PC-3 (cell line): ENCODE measurements at places on chromosomes 7 and 10. TPM values are rescaled to one million over a fixed set of nuclear protein-coding genes. Genes with fewer than 3 reads are reported as not detected.
A peak's percentile ranks its signal among the peaks of the same experiment; 100 is the strongest.

The HOXA6 gene
- total RNA-seq: 6.9 and 8.3 TPM in 2 replicates

DNA sequence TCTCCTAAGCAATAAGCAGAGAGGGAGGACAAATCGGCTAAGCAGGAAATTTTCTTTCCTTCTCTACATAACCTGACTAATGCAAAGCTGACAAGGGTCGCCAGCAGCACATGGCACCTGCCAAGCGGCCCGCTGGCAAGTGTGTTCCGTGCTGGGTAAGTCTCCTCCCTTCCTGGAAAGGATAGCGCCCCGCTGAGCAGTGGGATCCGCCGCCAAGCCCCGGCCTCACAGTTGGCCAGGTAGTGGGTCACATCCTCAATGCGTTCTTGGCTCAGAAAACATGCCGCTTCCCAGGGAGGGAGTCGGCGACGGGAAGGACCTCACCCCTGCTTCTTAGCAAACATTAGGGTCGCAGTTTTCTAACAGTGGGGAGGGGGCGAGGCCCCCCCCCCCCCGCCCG is 488.9 kb upstream of the NUPR2 start:
- H3K27ac ChIP-seq: no peak overlapping the region
- no peak overlapping the region for H3K4me3 ChIP-seq
- H3K4me1 ChIP-seq: no peaks in the 10 kb centered on the region
- DNase-seq: no peak

- H3K36me3 ChIP-seq: no peaks in the 10 kb centered on the region
- H3K27ac ChIP-seq: no peak overlapping the region
- no peak for DNase-seq
- H3K27me3 ChIP-seq: no peaks in the 10 kb centered on the region
- peaks cover 7% of the 10 kb centered on the region for H3K4me1 ChIP-seq
These were observed 178.8 kb upstream of the AKR1E2 start for GRCh38 chr10:4647109-4647785.

GRCh38 chr10:88745633-88746032 is 14.2 kb upstream of the LIPN start:
- no peaks in the 10 kb centered on the region for H3K4me1 ChIP-seq
- no peaks in the 10 kb centered on the region for H3K36me3 ChIP-seq
- H3K27me3 ChIP-seq: no peaks in the 10 kb centered on the region
- no peak overlapping the region for H3K4me3 ChIP-seq

GRCh38 chr10:49334964-49335363 is 36.0 kb downstream of the C10orf71 start:
- H3K4me1 ChIP-seq: no peaks in the 10 kb centered on the region
- H3K27ac ChIP-seq: no peak overlapping the region
- H3K4me3 ChIP-seq: no peak overlapping the region

DNA sequence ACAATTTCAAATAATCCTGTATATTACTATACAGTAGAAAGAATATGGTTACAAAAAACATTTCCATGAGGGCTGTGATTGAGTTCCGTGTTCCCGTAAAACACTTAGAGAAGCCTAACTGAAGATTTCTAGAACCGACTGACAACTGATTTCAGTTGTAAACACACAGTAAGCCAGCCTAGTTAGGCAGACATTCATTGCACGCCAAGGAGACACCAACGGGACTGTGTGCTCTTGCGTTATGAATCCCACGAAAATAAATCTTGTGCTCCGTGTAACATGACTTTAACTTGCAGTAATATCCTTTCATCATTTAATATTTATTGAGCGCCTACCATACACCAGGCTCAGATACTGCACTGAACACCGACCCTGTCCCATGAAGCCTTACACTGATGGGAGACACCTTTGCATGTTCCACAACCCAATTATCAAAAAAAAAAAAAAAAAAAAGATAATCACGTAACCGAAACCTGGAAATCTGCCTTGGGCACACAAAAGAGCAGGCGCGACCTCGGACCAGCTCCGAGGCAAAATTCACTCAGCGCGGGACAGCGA is 420 bp upstream of the KLHL7 start:
- H3K27ac ChIP-seq: no peak overlapping the region
- H3K36me3 ChIP-seq: no peaks in the 10 kb centered on the region
- H3K4me1 ChIP-seq: peaks cover 14% of the 10 kb centered on the region
- DNase-seq: no peak
- H3K4me3 ChIP-seq: peak overlapping the region; percentile 98

- no peaks in the 10 kb centered on the region for H3K36me3 ChIP-seq
- no peaks in the 10 kb centered on the region; the same call in 1 of the 2 replicates for H3K27me3 ChIP-seq
- DNase-seq: no peak
- H3K4me1 ChIP-seq: no peaks in the 10 kb centered on the region
These were observed 153.6 kb downstream of the AOAH start for GRCh38 chr7:36570528-36571189.

DNA sequence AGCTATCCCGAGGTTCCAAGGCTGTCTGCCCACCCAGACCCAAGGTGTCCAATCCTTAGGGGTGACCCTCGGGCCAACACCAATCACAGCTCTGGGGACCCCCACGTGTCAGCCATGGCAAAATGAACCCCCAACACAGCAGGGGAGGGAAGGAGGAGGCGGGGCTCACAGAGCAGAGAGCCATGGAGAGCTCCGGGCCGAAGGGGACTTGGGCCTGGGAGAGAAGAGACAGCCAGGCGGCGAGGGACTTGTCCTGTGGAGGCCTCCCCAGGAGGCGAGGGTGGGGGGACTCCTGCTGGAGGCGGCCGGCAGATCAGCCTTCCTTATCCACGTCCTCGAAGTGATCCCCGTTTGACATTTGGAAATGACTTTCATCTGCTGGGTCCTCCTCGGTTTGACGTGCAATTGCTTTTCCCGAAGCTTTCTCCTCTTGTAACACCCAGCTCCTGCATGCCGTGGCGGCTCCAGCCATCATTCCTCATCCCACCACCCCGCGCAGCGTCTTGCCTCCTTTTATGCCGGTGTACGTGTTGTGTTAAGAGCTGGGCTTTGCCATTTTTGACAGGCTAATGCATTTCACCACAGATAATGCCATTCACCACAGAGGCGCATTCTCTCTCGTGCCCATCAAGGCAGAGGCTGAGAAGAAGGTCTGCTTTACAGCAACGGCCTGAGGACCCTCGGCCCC is 337.4 kb downstream of the DNAJB6 start:
- no peaks in the 10 kb centered on the region for H3K27me3 ChIP-seq
- no peaks in the 10 kb centered on the region for H3K36me3 ChIP-seq
- no peak overlapping the region for H3K4me3 ChIP-seq

The MACROH2A2 gene
- total RNA-seq: 86.7 and 103 TPM in 2 replicates

DNA sequence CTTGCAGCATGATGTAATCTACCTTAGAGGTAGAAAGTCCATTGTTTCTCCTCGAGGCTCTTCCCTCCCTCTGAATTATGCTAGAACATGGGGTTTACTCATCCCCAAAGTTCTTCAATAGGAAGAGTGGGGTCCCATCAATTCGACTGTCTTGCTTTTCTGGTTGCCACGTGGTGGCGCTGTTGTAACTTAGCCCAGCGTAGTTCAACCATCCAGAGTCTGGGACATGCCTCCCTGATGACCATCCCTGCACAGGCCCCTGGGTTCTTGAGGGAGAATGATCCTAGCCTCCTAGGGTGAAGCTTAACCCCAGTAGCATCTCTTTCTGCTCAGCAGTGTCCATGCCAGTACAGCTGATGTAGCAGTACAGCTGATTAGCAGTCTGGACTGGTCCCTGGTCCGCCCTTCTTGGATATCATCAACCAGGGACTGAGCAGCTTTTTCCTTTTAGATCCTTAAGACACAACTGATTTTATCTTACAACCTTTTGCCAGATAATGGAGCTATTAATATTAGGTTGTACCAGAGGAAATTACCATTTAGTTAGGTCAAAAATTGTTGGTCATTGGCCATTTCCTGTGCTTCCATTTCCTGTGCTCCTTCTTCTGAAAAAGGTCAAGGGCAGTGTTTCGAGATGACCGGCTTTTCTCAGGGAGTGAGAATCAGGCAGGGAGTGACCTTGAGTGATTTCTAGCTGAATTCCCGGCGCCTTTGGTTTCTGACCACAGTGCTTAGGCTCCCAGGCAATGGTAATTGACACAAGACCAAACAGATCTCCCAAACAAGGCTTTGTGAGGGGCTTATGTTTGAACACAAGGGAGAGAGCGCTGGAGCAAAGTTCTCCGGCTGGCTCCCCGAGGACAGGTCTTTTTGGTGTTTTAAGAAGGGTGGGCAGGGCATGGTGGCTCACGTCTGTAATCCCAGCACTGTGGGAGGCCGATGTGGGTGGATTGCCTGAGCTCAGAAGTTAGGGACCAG is 65.4 kb downstream of the TACC2 start:
- no peak overlapping the region for H3K4me3 ChIP-seq
- DNase-seq: peak; percentile 67
- peak overlapping the region; percentile 92 for H3K27ac ChIP-seq
- peaks cover 42% of the 10 kb centered on the region for H3K4me1 ChIP-seq
